Lung (tissue), 17 donors: ENCODE measurements at places on chromosomes 7 and 10. TPM values are rescaled to one million over a fixed set of nuclear protein-coding genes. Genes with fewer than 3 reads are reported as not detected.

The UCMA gene
- 0.91 TPM for total RNA-seq

The SPAM1 gene
- not detected for total RNA-seq

The FOXI2 gene
- total RNA-seq, result 0.15 TPM

The KLLN gene
- total RNA-seq, result 1.5 TPM

The ZPBP gene
- total RNA-seq, result 0.25 TPM

The CCDC3 gene
- total RNA-seq, result 10.2 TPM

The NPC1L1 gene
- total RNA-seq, result 0.03 TPM

The TAS2R41 gene
- total RNA-seq, result 0.77 TPM
